ENCODE measurements at places on chromosomes 4 and X. TPM values are rescaled to one million over a fixed set of nuclear protein-coding genes. Genes with fewer than 3 reads are reported as not detected.

Gene KLKB1
- 2.3 TPM for total RNA-seq

GRCh38 chr4:80926891-80927290, 103.6 kb upstream of the BMP3 start:
- no peaks in the 10 kb centered on the region for H3K36me3 ChIP-seq
- no peak overlapping the region for H3K4me3 ChIP-seq
- H3K4me1 ChIP-seq = no peaks in the 10 kb centered on the region
- H3K27me3 ChIP-seq = no peaks in the 10 kb centered on the region
- DNase-seq = no peak
- no peak overlapping the region for H3K27ac ChIP-seq

Gene GLOD5
- total RNA-seq = 3.3 TPM

GRCh38 chr4:128285085-128285997, 2.3 kb downstream of the PGRMC2 start:
- H3K27me3 ChIP-seq = no peaks in the 10 kb centered on the region
- peaks cover 25% of the 10 kb centered on the region for H3K4me1 ChIP-seq
- peak overlapping the region; percentile 81 for H3K27ac ChIP-seq
- H3K36me3 ChIP-seq = no peaks in the 10 kb centered on the region
- DNase-seq = no peak

DNA sequence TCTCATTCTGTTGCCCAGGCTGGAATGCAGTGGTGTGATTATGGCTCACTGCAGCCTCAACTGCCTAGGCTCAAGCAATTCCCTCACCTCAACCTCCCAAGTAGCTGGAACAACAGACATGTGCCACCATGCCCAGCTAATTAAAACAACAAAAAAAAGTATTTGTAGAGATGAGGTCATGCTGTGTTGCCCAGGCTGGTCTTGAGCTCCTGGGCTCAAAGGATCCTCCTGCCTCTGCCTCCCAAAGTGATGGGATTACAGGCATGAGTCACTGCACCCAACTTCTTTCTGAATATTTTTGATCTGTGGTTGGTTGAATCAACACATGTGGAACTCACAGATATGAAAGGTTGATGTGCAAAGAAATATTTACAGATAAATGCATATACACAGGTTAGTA, 18.5 kb upstream of the SEPTIN11 start:
- no peak for DNase-seq
- no peak overlapping the region for H3K27ac ChIP-seq
- no peaks in the 10 kb centered on the region for H3K4me1 ChIP-seq
- H3K4me3 ChIP-seq = no peak overlapping the region
- H3K27me3 ChIP-seq = no peaks in the 10 kb centered on the region

Gene AKAP14
- total RNA-seq = not detected

Gene GPC4
- total RNA-seq = 17.4 TPM

DNA sequence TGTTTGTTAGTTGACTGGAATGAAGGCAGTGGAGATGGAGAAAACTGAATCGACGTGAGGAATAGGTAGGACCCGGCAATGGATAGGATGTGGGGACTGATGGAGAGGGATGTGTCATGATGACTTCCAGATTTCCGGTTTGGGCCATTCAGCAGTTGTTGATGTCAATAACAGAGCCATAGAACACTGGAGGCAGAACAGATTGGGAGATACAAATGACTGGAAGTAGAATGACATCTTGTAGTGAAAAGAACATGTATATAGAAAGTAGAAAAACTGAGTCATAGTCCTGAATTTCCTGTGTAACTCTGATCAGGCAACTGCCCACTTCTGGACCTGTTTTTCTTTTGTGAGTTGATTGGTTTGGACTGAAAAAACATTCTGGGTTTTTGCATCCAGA, 24.5 kb downstream of the CETN2 start:
- H3K36me3 ChIP-seq = no peaks in the 10 kb centered on the region
- no peak for DNase-seq
- no peaks in the 10 kb centered on the region for H3K27me3 ChIP-seq
- no peak overlapping the region for H3K4me3 ChIP-seq
- H3K4me1 ChIP-seq = no peaks in the 10 kb centered on the region

DNA sequence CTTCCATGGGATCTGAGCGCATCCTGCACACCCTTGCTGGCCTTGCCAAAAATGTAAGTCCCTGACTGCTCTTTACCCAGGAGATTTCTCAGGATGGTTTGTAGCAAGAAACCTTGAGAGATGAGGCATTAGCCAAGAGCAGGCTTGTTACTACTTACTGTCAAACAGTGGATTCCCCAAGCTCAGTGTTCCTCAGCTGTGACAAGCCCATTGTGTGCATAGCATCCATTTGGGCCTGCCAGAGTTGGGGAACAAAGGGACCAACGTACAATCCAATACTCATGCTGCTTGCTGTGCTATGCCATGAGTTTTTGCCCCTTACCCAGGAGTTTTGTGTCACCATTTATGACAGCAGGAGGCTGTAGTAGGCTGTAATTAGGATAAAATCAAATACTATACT, 267.6 kb downstream of the TENM3 start:
- H3K36me3 ChIP-seq = no peaks in the 10 kb centered on the region
- H3K27me3 ChIP-seq = no peaks in the 10 kb centered on the region
- H3K4me1 ChIP-seq = no peaks in the 10 kb centered on the region
- DNase-seq = no peak

Gene H2BW2
- not detected for total RNA-seq

Gene NUDT10
- 0.94 TPM for total RNA-seq

Gene ESX1
- total RNA-seq = not detected

Gene FOXR2
- not detected for total RNA-seq

- H3K4me3 ChIP-seq = no peak overlapping the region
- no peaks in the 10 kb centered on the region for H3K27me3 ChIP-seq
- H3K4me1 ChIP-seq = no peaks in the 10 kb centered on the region
- H3K27ac ChIP-seq = no peak overlapping the region
Observed at GRCh38 chrX:750812-751211, 120.2 kb downstream of the SHOX start.

Gene FAM184B
- not detected for total RNA-seq

DNA sequence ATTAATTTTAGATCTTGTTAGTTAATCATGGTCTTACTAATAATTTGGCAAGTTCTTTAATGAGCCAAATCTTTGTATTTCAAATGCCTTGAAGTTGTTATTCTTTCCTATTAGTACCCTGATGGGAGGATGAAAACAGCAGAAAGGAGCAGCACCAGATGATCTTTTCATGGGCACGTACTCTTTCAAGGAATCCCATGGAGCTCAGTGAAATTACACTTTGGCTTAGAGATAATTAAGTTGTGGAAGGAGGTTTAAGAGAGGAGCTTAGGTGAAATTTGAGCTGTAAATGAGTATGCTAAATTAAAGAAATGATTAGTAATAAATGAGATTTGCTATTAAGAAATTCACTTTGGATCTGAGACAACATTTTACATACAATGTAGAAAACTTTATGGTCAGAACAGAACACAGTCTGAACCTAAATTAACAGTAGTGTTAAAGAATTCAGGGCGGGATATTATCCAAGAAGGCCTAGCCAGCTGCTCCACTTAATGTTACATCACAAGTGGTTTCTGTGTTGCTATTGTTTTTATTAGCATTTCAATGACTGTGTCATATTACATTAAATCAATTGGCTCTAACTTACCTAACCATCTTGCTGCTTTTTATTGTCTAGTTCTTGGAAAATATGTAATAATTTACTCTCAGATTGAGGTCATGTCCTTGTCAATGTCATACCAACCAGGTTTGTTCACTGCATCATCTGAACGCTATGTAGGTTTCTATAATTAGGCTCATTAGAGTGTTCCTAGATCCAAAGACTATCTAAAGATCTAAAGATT, 3.9 kb downstream of the MTHFD2L start:
- peak overlapping the region; percentile 2 for H3K27ac ChIP-seq
- no peak for DNase-seq
- H3K4me1 ChIP-seq = peaks cover 17% of the 10 kb centered on the region
- no peaks in the 10 kb centered on the region for H3K36me3 ChIP-seq
- no peak overlapping the region for H3K4me3 ChIP-seq

GRCh38 chr4:87916626-87917025, 58.9 kb upstream of the SPP1 start:
- no peak overlapping the region for H3K4me3 ChIP-seq
- H3K27ac ChIP-seq = no peak overlapping the region
- DNase-seq = no peak
- no peaks in the 10 kb centered on the region for H3K36me3 ChIP-seq

- no peak overlapping the region for H3K4me3 ChIP-seq
- no peaks in the 10 kb centered on the region for H3K4me1 ChIP-seq
- DNase-seq = no peak
- no peak overlapping the region for H3K27ac ChIP-seq
- no peaks in the 10 kb centered on the region for H3K36me3 ChIP-seq
- no peaks in the 10 kb centered on the region for H3K27me3 ChIP-seq
Observed at GRCh38 chr4:55216863-55217635, 91.7 kb upstream of the KDR start.

- no peak overlapping the region for H3K4me3 ChIP-seq
- no peaks in the 10 kb centered on the region for H3K36me3 ChIP-seq
- no peaks in the 10 kb centered on the region for H3K27me3 ChIP-seq
- no peak for DNase-seq
Observed at GRCh38 chrX:132146456-132146855, 18.6 kb upstream of the FRMD7 start.

- no peaks in the 10 kb centered on the region for H3K4me1 ChIP-seq
- no peak overlapping the region for H3K27ac ChIP-seq
- H3K4me3 ChIP-seq = no peak overlapping the region
Observed at GRCh38 chrX:111854556-111855490, 21.2 kb upstream of the TRPC5OS start.

DNA sequence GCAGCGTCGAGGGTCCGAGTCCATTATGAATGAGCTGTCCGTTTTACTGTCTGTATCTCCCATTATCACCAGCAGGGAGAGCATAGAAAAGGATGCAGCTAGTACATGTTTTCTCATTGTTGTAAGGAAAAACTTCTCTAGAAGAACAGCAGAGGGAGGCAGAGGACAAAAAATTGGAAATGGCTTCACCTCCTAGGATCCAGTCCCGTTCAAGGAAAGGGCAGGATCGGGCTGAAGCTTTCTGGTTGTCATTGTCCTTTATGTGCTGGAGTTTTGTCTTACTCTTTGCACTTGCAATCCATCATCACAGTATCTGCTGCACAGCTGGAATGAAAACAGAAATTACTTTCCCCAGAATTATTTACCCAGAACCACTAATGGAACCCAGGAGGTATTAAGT, 14.7 kb downstream of the NDP start:
- no peak for DNase-seq
- H3K4me1 ChIP-seq = no peaks in the 10 kb centered on the region
- H3K27ac ChIP-seq = no peak overlapping the region
- no peaks in the 10 kb centered on the region for H3K36me3 ChIP-seq

- no peaks in the 10 kb centered on the region for H3K4me1 ChIP-seq
- no peak overlapping the region for H3K4me3 ChIP-seq
- H3K27ac ChIP-seq = no peak overlapping the region
- no peaks in the 10 kb centered on the region for H3K27me3 ChIP-seq
Observed at GRCh38 chrX:152845618-152846240, 14.9 kb downstream of the NSDHL start.

DNA sequence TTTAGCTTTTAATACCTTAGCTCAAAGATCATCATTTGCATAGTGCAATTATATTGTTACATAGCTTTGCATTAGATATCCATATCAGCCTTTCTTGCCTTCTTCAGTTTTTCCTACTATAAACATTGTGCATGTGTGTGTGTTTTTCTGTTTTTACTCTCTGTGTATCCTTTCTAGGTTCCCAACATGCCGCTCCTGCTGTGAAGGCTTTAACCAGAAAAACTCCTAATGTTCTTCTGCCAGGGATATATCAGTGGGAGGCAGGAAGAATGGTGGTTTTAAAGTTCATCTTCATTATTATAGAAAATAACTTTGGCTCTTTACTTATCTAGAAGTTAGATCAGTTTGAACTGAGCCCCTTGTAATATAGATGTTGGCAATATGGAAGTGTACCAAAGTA, 61.2 kb downstream of the CPE start:
- DNase-seq = no peak
- no peaks in the 10 kb centered on the region for H3K4me1 ChIP-seq
- no peak overlapping the region for H3K4me3 ChIP-seq
- no peaks in the 10 kb centered on the region for H3K36me3 ChIP-seq
- H3K27me3 ChIP-seq = no peaks in the 10 kb centered on the region

- H3K36me3 ChIP-seq = no peaks in the 10 kb centered on the region
- peaks cover 39% of the 10 kb centered on the region for H3K4me1 ChIP-seq
- peak overlapping the region; percentile 77 for H3K4me3 ChIP-seq
- H3K27me3 ChIP-seq = no peaks in the 10 kb centered on the region
Observed at GRCh38 chr4:1249731-1250526, 999 bp upstream of the CTBP1 start.

- no peaks in the 10 kb centered on the region for H3K27me3 ChIP-seq
- peaks cover 3% of the 10 kb centered on the region for H3K4me1 ChIP-seq
- H3K36me3 ChIP-seq = no peaks in the 10 kb centered on the region
- H3K4me3 ChIP-seq = no peak overlapping the region
Observed at GRCh38 chr4:148239494-148239985, 202.7 kb downstream of the NR3C2 start.

- DNase-seq = no peak
- H3K4me3 ChIP-seq = no peak overlapping the region
- no peaks in the 10 kb centered on the region for H3K4me1 ChIP-seq
- no peaks in the 10 kb centered on the region for H3K27me3 ChIP-seq
- no peak overlapping the region for H3K27ac ChIP-seq
- H3K36me3 ChIP-seq = no peaks in the 10 kb centered on the region
Observed at GRCh38 chrX:39384996-39385395, 583.7 kb downstream of the MID1IP1 start.

Gene DMRTC1B
- 2.1 TPM for total RNA-seq

GRCh38 chr4:17715511-17715910, 65.9 kb downstream of the FAM184B start:
- no peaks in the 10 kb centered on the region for H3K27me3 ChIP-seq
- H3K36me3 ChIP-seq = no peaks in the 10 kb centered on the region
- no peak overlapping the region for H3K4me3 ChIP-seq
- no peaks in the 10 kb centered on the region for H3K4me1 ChIP-seq
- DNase-seq = no peak

Gene DCAF12L2
- total RNA-seq = not detected

DNA sequence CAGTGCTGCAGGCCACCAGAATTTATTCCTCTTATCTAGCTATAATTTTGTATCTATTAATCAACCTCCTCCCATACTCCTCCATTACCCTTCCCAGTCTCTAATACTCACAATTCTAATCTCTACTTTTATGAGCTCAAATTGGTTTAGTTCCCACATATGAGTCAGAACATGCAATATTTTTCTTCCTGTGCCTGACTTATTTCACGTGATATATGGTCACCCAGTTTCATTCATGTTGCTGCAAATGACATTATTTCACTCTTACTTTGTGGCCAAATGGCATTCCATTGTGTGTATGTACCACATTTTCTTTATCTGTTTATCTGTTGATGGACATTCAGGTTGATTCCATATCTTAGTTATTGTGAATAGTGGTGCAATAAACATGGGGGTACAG, 483.5 kb downstream of the ACTRT1 start:
- H3K27me3 ChIP-seq = no peaks in the 10 kb centered on the region
- no peaks in the 10 kb centered on the region for H3K4me1 ChIP-seq
- H3K27ac ChIP-seq = no peak overlapping the region
- no peak for DNase-seq

- H3K36me3 ChIP-seq = no peaks in the 10 kb centered on the region
- peaks cover 19% of the 10 kb centered on the region for H3K4me1 ChIP-seq
- H3K4me3 ChIP-seq = no peak within 1 kb of the TSS
- no peak for DNase-seq
- H3K27ac ChIP-seq = no peak within 1 kb of the TSS
Observed at GRCh38 chr4:144645631-144646522, at the start of gene HHIP. HHIP (plus strand) TSS chr4:144646156; CDS start chr4:144646676, 520 bp downstream.

- no peak for DNase-seq
- no peaks in the 10 kb centered on the region for H3K36me3 ChIP-seq
- no peak overlapping the region for H3K4me3 ChIP-seq
- no peaks in the 10 kb centered on the region for H3K27me3 ChIP-seq
Observed at GRCh38 chr4:85573270-85573669, 98.3 kb downstream of the ARHGAP24 start.

GRCh38 chrX:44343412-44344141, at the start of gene EFHC2:
EFHC2 (minus strand) TSS chrX:44343672; CDS start chrX:44343588, 84 bp downstream.
- H3K27ac ChIP-seq = no peak within 1 kb of the TSS
- no peaks in the 10 kb centered on the region for H3K36me3 ChIP-seq
- no peaks in the 10 kb centered on the region for H3K27me3 ChIP-seq
- no peaks in the 10 kb centered on the region for H3K4me1 ChIP-seq
- peak; percentile 48 for DNase-seq
